ENCODE measurements at places on chromosomes 12 and 14. TPM values are rescaled to one million over a fixed set of nuclear protein-coding genes. Genes with fewer than 3 reads are reported as not detected.
A peak's percentile ranks its signal among the peaks of the same experiment; 100 is the strongest.

KRT4 gene
- total RNA-seq = 6.4 TPM

CLEC1B gene
- total RNA-seq = not detected

DNA sequence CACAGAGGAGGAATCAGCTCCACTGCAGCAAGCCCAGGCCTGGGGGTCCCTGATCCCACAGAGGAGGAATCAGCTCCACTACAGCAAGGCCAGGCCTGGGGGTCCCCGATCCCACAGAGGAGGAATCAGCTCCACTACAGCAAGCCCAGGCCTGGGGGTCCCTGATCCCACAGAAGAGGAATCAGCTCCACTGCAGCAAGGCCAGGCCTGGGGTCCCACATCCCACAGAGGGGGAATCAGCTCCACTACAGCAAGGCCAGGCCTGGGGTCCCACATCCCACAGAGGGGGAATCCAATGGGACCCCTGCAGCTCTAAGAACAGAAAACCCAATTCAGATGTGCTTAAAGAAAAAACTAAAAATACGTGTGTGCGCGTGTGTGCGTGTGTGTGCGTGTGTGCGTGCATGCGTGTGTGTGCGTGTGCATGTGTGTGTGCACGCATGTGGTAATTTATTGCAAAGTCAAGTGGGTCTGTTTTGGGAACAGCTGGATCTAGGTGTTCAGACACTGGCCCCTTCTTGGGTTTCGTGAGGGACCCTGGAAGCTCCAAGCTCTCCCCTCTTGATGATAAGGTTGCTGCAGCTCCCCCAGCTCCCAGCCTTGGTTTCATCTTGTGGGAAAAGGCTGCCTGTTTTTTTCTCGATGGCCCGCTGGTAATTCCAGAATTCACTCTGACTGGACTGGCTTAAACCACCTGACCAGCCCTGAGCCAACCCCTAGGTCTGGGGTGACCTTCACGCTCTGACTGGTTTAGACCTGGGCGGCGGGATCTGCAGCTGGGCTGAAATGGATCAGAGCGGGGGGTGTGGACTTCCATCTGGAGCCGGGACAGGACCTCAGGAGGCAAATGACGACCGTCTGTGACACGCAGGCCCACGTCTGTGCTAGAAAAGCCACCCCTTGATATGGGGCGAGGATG, 47.1 kb downstream of the GALNT9 start:
- no peak for DNase-seq

- DNase-seq = no peak
Observed at GRCh38 chr12:131348231-131348630, 362.7 kb upstream of the SFSWAP start.

GRCh38 chr12:53612978-53613377, 13.2 kb downstream of the ATF7 start:
- no peak for DNase-seq

GRCh38 chr12:32595251-32595650, 83.8 kb upstream of the DNM1L start:
- no peak for DNase-seq

DNA sequence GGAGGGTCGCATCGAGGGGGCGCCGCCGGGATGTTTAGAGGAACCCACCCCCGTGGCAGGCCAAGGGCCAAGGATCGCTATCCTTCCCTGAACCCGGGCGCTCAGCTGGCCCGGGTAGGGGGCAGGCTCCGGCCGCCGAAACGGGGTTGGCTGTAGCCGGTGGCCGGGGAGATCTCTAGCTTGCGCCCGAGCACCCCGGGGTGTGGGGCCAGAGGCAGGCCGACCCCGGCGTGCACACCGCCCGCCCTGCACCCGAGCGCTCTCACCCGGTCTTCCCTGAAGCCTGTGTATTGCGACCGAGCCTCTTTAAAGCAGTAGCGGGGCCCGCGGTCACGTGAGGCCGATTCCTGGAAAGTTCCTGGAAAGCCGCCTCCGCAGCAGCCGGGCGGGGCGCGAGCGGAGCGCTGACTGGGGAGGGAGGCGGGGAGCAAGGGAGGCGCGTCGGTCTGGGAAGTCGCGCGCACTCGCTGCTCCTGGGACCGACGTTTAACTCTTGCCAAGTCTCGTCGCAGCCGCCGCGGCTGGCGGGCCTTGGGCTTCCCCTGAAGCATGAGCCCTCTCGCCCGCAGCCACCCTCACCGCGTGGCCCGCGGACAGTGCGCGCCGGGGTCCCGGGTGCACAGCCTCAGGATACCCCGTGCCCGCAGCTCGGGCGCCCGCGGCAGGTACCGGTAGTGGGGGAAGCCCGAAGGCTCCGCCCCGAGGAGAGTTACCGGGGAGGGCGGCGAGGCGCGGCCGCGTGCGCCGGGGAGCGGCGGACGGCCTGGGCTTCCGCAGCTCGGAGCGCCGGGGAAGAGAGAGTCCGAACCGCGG, 1.7 kb upstream of the SOCS2 start:
- DNase-seq = peak; percentile 94

DNA sequence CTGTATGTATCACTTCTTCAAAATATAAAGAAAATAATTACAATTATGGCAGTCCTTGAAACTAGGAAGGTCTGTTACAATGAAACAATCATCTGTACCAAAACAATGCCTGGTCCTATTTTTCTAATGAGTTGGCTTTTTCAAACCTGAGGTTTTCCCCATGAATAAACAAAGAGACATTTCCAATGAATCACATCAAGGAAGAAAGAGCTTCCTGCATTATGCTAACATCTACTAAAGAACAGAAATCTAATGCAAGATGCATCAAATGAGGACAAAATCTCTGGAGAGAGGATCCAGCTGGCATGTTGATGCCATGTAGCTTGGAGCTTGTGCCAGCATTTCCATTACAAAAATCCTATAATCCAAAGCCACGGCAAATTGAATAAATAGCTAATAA, 29.3 kb downstream of the NIN start:
- DNase-seq = no peak

DNA sequence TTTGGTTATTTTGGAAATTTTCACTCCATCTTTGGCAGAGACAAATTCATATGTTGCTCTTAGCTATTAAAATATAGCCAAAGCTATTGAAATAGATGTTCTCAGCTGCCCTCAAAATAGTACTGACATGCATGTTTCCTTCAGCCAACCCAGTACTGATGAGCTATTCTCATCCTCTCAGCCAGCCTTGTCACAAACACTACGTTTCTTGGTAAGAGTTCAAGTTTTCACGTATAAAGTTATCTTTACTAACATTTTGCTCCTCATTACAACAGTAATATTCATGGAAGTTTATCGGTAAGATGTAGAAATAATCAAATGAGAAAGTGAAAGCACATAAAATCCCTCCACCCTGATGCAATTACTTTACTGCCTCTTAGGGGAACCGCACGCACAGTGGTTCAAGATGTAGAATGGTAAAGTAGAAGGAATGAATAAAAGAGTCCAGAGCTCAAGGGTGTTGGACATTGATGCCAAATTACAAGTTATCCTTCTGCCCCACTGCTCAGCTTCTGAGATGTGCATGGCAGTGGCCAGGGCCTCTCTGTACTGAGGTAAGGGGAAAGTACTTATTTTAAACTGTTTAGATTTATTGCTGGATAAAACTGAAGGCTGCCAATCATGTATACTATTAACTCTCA, 20.7 kb downstream of the GCH1 start:
- DNase-seq = no peak

All from prostate gland (tissue), 2 donors.